ENCODE measurements at places on chromosomes 5 and 9.

- DNase-seq, result no peak
Observed at GRCh38 chr9:27157097-27157496, 48.1 kb downstream of the TEK start.

DNA sequence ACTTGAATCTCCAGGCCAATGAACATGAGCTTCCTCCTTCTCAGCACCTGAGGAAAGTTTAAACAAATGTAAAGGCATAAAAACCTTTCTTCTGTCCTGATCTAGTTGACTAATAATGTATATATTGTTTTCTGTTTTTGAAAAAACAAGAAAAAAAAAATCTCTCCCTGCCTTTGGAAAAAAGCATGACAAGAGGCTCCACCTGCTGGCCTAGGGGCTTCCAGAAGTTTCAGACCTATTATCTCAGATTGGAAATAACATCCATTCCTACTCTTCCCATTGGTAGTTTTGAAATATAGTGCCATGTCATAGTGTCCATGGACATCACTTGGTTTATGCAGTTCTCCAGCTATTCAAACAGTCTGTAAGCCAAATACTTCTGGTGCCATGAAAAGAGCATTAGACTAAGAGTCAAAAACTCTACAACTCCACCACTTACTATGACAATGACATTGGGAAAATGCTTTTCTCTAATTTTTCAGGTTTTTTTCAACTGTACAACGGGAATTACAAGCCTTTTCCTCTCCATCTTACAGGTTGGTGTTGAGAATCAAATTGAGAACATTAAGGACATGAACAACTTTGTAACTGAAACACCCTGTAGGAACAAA, 409.6 kb upstream of the MPDZ start:
- no peak for DNase-seq

DNA sequence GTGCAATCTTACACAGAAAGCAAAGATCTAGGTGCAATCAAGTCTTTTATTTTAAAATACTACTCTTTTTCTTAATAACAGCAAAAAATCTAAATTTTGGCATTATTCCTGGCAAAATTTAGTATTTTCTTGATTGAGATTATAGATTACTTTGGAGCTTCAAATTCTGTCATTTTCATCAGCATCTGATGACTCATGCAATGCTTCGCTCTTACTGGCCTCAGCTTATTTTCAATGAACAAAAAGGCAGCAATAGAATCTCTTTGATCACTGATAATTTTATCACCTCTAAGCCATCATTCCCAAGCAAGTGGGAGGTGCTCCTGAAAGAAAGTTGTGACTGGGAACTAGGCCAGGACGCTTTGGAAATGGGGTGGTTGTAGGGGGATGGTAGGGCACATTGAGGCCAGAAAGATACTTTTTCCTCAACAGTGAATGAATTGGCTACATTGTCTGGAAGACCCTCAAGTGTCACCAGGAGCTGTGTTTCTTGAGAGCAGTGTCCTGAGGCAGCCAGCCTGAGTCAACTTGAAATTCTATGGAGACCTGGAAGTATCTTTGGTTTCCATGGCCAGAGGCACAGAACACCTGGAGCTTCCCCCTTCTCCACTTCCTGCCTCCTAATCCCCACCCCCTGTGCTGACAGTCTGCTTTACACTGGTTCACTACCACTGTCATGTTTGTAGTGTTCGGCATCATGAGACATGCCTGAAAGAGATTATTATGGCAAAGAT, 46.9 kb upstream of the APC start:
- no peak for DNase-seq

DNA sequence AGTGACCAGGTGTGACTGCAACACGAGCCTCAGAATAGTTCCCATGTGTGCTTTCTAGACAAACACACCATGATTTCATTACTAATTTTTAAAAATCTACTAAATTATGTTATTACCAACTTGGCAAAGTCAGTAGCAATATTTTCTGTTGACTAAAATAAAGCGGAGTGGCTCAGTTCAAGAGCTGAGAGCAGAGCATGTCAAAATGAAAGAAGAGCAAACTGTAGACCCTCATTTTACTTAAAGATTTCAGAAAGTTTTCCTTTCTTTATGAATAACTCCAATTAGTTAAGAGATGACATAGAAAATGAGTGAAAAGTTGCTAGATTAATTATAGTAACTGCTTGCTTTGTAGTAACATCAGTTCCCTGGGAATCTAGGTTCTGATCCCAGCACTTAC, 17.9 kb downstream of the OXCT1 start:
- DNase-seq, result no peak

DNA sequence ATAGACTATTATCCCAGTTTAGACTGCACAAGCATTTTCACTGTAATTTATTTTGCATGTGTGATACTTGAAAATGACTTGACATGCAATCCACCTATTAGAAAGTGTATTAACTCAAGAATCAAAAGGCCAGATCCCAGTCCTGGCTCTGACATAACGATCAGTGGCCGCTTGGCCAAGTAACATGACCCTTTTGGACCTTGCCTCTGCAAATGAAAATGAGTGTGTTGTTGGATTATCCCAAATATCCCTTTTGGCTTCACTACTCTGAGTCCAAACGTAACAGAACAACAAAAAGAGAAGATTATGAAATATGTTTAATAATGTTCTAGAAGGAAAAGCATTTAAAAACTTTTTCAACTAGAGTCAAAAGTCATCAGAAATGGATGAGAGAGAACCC, 19.0 kb downstream of the DMGDH start:
- no peak for DNase-seq

DNA sequence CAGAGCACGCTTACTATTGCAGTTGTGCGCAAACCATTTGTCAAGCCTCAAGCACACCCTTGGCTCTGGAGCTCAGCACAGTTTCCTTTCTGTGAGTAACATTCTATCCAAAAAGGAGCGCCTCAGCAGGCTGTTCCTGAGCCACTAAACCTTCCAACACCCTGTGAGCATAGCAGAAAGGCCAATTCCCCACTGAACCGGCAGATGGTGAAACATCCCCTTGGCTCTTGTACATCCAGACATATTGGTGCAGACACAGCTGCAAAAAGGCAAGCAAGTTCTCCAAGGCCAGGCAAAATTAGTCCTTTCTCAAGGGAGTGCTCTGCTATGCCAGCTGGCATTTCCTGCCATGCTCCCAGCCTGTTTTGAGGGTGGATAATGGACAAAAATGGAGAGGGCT, 44.1 kb upstream of the CEMIP2 start:
- no peak for DNase-seq

GRCh38 chr5:142184988-142185387, 76.4 kb downstream of the NDFIP1 start:
- no peak for DNase-seq

DNA sequence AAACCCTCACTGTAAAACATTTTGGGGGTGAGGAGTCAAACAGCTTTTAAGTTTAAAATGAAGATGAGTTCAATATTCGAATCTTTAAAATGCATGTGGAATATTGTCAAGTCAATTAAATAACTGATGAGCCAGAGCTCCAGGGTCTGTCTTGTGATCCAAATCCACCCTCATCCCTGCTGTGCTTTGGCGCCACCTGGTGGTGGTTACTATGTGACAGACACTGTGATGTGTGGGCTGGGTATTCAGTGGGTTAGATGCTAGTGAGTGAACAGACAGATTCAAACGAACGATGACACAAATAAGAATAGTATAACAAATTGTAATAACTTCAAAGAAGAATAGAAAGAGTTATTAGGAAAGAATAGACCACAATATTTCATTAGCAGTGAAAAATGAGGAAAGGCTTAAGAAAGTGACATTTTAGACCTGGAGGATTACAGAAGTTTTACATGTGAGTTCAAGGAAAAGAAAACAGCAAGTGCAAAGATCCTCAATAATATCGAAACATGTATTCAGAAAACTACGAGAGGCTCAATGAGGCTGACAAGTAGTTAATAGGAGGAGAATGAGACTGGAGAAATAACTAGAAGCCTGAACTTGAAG, 51.4 kb upstream of the CHSY3 start:
- peak; percentile 35 for DNase-seq

DNA sequence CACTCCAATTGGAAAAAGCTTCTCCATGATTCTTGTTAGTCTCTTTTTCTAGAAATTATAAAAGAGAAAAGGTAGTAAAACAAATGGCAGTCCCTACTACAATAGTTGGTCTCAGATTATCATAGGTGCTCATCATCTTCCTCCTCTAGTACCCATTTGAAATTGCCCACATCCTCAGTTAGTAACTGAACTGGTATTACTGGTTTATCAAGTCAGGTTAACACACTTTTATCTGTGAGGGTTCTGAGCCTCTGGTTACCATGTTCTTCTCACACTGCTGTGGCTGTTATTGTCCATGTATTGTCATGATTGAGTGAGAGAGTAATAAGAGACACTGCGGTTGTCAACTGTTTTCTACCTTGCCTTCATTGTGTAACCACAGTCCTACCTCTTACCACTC, 901.7 kb downstream of the TLE1 start:
- no peak for DNase-seq

DNA sequence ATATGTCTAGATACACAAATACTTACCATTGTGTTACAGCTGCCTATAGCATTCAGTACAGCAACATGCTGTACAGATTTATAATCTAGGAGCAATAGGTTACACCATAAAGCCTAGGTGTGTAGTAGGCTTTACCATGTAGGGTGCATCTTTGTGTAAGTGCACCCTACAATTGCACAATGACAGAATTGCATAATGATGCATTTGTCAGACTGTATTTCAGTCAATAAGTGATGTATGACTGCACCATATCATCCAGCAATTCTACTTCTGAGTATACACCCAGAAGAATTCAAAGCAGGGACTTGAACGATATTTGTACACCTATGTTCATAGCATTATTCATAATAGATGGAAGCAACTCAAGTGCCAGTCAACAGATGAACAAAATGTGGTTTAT, 100.4 kb upstream of the SLC44A1 start:
- no peak for DNase-seq

DNA sequence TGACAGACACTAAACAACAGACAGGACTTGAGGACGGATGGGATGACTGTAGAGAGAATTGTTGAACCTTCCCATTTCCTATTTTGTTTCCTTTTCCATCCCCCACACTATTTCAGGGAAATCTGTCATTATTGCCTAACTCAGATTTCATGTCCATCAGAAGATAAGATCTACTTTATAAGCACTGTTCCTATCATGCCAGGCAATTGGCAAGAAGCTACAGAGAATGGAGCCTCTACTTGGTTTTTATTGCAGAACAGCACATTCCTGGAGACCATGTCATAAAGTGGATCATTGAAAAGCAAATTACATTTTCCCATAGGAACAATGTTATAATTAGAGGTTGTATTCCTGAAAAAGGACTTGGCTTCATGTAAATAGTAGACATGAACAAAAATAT, 173.7 kb upstream of the KIF2A start:
- DNase-seq, result no peak

DNA sequence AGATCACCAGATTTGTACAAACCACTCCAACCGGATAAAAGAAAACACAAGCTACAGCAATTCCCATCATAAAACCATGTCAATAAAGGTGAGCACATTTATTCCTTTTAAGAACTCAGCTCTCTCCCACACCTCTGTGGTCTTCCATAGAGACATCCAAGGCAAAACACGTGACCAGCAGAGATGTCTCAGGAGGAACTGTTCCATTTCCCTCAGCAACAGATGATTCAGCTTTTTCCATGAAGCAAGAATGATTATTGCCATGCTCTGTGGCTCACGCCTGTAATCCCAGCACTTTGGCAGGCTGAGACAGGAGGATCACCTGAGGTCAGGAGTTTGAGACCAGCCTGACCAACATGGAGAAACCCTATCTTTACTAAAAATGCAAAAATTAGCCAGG, 15.8 kb downstream of the GZMK start:
- DNase-seq, result no peak

Data from NCI-H187 (cell line).